Omental fat pad (tissue), 4 donors: ENCODE measurements at places on chromosomes 6 and 20.
A peak's percentile ranks its signal among the peaks of the same experiment; 100 is the strongest.

GRCh38 chr6:120764312-120764711, 570.0 kb downstream of the TBC1D32 start:
- no peak for DNase-seq

- DNase-seq, result no peak
Measured at GRCh38 chr20:59434960-59435359, 134.5 kb downstream of the EDN3 start.

DNA sequence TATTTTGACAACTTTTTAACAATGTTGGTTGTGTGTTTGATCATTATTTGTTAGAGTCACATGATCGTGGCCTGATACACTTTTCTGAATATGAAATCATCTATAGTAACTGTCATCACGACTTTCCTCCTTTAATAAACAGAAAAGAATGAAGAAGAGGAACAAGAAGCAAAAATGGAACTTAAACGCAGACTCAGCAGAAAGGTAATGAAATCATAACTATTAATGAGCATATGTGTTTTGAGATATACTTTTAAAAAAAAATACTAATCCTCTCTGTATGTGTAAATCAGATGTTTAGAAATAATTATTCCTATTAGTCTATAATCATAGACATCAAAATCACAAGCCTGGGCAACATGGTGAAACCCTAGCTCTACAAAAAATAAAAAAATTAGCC, 60.1 kb upstream of the LTV1 start:
- no peak for DNase-seq

DNA sequence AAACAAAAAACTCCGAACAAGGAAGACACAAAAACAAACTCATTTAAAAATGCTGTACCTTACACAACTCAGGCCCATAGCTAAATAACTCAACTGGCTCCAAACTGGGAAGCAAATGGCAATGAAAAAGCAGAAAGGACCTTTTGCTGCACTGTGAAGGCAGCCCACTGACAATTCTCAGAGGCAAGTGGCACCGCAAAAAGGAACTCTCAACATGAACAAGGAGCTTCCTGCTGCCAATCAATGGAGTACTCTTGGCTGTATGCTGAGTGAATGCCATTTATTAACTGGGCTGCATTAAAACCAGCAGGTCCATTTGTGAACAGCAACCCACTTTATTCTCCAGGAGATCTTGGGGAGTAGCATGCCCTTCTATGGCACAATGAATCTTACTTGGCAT, 209.9 kb downstream of the PTPRK start:
- no peak for DNase-seq

GRCh38 chr6:85252552-85252951, 197.3 kb upstream of the NT5E start:
- no peak for DNase-seq

GRCh38 chr6:88920774-88921733, 42.4 kb downstream of the RNGTT start:
- no peak for DNase-seq

DNA sequence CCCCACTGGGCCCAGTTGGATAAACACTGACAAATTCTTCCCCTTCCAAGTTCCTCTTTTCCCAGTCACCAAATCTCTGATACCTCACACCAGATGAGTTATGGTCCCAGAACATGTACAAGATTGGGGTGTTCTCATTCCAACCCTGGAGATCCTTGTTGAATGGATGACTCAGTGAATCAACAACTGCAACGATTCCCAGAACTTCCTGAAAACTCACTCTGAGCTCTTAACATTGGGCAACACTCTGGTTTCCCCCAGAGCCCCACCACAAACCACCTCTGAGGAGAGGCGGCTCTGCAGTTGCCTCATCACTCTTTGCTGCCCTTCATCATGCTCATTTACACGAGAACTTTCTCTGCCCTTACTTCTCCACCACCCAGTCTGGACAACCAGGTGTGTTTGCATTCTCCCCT, 115.2 kb downstream of the MRPL14 start:
- peak; percentile 23 for DNase-seq
